ENCODE measurements at places on chromosomes 2 and 18. TPM values are rescaled to one million over a fixed set of nuclear protein-coding genes. Genes with fewer than 3 reads are reported as not detected.

The KCNG2 gene
- total RNA-seq = not detected

The TRIM54 gene
- 301 TPM for total RNA-seq

The SLC5A7 gene
- total RNA-seq = 0.19 TPM

The CNPPD1 gene
- 69.3 TPM for total RNA-seq

The GNAL gene
- total RNA-seq = 5.1 TPM

The MSTN gene
- not detected for total RNA-seq

The INHBB gene
- 8.2 TPM for total RNA-seq

The UNC80 gene
- not detected for total RNA-seq

The IGFBP2 gene
- total RNA-seq = 51.1 TPM

GRCh38 chr18:69230204-69230603 is 170.5 kb upstream of the DOK6 start:
- DNase-seq = no peak

GRCh38 chr2:74593826-74594772 is 39.6 kb downstream of the DOK1 start:
- no peak for DNase-seq

- DNase-seq = no peak
These were observed 43.7 kb downstream of the MEX3C start for GRCh38 chr18:51153659-51154371.

DNA sequence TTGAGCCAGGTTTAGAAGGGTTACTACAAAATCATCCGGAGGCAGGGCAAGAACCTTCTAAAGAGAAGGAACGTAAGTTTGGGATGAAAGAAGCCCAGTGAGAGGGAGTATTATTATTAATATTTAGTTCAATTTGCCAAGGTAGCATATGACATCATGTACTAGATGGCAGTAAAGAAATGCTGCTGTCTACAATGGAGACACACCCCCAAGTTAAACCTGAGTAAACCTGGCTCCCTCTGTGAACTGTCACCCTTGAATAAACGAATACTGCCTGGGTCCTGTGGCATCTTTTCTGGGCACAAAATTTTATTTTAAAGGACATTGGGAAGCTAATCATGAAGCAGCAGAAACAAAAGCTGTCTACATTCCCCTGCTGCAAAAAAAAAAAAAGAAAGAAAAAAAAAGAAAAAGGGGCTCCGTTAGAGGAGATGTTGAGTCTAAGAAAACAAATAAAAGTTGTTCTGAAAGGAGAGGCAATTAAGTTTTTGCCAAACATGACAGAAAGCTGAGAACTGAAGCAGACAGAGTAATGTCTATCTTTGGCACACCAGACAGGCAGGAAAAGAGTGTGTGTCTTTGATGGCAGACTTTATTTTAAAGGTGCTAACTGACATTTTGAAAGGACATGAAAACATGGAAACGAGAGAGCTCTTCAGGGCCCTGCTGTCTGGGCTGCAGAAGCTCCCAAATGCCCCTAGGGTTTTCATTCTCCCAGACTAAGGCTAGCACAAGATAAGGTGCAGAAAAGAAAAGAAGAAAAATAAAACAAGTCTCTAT is 557.7 kb upstream of the CHAC2 start:
- no peak for DNase-seq

GRCh38 chr2:180621941-180622918 is 358.2 kb upstream of the UBE2E3 start:
- no peak for DNase-seq

DNA sequence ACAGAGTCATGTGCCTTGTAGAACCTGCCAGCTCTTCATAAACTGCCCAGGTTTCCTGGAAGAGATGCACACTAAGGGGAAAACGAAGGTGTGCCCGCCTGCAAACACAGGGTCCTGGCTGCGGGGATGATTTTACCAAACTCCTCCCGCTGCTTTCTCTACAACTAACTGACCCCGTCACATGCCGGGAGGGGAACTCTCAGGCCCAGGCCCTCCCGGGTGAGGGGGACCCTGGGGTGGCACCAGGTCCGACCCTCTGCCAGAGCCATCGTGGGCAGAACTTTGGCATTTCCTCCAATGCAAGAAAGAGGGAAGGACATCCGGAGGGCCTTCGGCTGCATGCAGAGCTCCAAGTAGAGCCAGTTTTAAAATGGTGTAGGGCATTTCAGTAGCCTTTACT is 28.6 kb downstream of the CAPN13 start:
- no peak for DNase-seq

- no peak for DNase-seq
These were observed 2.7 kb downstream of the AGXT start for GRCh38 chr2:240871071-240871958.

- no peak for DNase-seq
These were observed 131.4 kb upstream of the MAPRE2 start for GRCh38 chr18:34909637-34910364.

DNA sequence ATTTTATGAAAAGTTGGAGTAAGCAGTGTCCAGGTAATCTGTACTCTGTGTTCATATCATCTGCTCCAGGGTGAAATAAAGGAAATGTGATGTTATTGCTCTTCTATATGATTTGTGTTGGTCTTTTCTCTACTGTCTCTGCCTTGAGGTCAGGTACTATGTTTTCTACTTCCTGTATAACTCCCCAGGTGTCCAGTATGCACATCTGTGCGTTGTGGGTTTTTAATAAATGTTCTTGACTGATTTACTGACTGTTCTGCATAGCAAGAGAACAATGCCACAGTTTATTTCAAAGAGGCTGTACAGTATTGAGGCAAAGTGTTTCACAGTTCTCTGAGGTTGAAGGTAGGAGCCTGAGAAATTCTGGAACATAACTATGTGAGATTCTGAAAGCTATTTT is 89.7 kb downstream of the BABAM2 start:
- no peak for DNase-seq

- no peak for DNase-seq
These were observed 20.8 kb upstream of the REG3G start for GRCh38 chr2:79004680-79005079.

DNA sequence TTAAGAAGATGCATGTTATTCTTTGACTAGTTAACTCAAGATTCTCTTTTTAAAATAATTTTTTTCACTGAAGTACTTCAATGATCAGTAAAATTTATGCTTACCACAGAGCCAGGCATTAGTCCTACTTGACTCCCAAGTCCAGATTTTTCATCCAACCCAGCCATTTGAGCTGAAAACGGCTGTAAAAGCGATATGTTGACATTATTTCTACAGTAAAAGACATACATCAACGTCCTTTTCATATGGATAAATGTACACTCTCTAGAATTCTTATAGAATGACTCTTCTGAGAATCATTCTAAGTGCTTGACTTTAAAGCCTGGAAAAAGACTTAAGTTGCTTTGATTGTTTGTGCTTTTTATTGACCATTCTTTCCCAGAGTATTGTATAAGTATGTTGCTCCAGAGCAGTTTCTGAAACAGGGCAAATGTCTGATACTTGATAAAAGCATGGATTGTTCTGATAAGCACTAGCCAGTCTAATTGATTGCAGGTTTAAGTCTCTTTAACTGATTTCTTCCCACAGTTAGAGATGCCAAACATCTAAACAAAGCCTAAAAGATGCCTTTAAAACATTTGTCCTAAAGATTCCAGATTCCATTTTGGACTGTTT is 90.9 kb downstream of the COL5A2 start:
- DNase-seq = no peak

GRCh38 chr2:88451811-88452564 is 505 bp downstream of the FOXI3 start:
- DNase-seq = no peak

GRCh38 chr2:85605406-85606115 is 3.1 kb upstream of the TMEM150A start:
- no peak for DNase-seq

GRCh38 chr2:65781756-65782155 is 349.4 kb upstream of the SPRED2 start:
- DNase-seq = no peak

- DNase-seq = no peak
These were observed 65.8 kb upstream of the ATL2 start for GRCh38 chr2:38442643-38443541.

DNA sequence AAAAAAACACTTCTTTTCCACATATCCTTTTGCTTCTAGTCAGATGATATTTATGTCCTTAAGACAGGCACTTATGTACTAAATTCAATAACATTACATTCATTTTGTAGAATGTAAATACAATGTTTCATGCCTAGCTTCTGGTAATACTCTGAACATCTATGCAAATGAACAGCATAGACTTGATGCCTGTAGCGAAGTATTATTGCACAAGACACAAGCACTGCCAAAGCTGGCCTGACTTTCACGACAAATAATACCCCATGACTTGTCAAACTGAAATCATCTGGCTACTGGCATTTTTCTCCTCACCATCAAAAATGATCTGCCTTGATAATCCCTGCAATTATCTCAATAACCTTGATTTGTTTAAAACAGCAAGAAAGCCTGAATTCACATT is 101.3 kb downstream of the L3MBTL4 start:
- DNase-seq = no peak

DNA sequence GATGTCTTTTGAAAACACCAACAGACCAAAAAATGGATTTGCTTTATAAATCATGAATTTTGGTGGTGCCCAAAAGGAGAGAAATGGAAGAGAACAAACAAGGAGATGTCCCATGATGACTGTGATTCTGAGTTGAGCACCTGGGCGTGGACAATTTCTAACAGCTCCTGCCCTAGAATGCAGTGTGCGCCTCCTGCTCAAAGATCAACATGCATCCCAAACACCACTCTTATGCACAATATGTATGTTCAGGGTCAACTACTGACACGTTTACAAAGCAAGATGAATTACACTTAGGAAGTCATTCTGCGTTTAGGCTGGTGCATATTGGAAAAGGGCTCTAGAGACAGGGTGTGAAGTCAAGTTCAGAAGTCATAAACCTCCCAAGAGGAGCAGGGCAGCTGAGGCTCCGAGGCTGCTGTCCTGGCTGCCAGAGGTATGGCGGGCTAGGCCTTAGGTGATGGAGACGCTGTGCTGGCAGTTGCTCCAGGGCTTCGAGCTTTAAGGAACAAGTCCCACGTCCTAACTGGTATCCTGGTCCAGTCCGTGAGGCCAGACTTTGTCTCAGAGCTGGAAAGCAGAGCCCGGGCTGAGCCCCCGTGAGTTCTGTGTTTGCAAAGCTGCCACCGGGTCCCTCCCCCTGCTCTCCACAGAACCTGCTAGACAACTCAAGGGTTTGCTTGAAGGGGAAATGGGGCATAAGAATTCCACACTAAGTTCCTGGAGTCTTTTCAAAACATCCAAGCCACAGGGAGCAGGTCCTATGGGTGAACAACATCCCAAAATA is 74.0 kb downstream of the ZNF516 start:
- no peak for DNase-seq

DNA sequence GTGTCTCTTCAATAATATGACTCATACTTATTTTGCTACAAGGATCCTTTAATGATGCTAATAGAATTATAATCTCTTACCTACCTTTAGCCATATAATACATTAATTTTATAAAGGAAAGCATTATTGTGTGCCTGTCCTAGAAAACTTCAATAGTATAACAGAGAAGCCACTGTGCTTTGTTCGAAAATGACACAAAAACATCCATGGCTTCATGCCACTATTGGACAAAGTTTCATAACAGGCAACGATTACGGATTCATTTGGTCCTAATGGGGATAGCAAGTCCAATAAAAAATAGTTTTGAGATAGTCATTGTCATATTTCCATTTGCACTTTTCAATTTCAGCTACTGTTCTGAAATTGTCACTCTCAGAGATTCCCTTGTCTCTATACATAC is 52.5 kb upstream of the CCDC150 start:
- DNase-seq = no peak

- DNase-seq = no peak
These were observed 205.8 kb downstream of the INSIG2 start for GRCh38 chr2:118294063-118294462.

DNA sequence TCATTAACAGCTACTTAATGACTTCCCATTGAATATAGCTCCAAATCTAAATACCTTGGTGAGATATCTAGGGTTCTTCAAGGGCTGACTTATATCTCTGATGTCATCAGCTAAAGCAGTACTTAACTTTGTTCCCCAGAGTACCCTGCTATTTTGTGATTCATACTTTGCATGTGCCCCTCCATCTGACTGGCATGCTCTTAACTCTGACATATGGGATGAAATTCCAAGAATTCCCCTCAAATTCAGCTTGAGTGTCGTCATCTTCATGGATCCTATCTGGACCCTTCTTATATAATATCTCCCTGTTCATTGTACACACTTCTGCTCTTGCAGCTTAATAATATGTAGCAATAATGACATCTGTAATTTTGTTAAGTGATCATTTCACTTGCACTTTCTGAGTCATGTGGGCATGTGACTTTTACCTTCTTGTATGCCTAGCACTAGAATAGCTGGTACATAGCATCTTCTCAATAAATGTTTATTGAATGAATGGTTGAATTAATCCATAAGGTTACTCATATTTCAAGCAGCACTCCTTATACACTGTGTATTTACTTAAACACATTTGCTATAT is 172.9 kb downstream of the WDR7 start:
- DNase-seq = no peak

DNA sequence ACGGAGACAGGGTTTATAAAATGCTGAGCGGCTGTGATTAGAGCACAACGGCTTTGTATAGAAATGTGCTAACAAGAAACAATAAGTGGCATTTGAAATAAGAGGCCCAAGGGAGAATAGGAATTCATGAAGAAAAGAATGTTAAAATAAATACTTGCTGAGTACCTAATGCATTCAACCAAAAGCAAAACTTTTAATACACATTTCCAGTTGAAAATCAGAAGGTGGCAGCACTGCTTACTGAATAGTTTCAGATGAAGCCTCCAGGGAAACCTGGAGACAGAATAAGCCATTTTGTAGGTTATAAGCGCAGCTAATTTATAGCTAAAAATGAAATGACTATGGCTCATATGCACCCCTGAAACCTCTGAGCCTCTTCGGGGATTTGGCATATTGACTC is 286.6 kb downstream of the DPP10 start:
- DNase-seq = no peak

DNA sequence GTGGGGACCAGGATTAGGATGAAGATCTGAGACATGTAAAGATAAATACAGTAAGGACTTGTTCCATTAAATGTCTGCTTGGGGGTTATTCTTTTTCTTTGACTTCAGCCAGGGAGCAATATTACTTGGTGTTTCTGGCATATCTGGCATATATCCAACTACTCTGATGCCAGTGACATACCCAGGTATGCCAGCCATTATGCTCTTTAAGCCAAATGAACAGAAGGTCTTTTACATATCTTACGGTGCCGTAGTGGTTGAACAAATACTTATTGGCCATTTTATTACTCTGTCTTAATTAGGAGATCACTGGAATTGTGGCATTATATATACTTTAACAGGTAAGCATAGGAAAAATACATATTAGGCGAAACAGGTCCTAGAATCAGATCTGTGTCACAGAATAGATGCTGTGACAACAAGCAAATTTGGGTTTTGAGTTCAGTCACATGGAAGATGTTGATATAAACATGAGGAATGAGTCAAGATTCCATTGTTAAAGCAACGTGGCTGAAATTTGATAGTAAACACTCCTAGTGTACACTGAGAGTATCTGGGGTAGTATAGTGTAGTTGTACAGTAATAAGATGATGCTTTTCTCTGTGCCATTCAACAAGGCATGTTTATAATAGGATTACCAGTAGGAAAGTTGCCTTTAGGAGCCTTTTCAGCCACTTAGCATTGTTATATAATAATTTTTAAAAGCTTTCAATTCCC is 62.6 kb downstream of the KCTD18 start:
- no peak for DNase-seq

GRCh38 chr18:24273596-24273995 is 124.0 kb downstream of the OSBPL1A start:
- DNase-seq = no peak

GRCh38 chr2:16303761-16304160 is 361.9 kb downstream of the CYRIA start:
- no peak for DNase-seq

GRCh38 chr2:51368250-51368649 is 336.3 kb upstream of the NRXN1 start:
- no peak for DNase-seq

Data from Right ventricle myocardium superior (tissue), 1 donor.